Common myeloid progenitor, CD34-positive (primary cell): ENCODE measurements at places on chromosomes 11 and 22.

GRCh38 chr11:134661660-134662059 lies 249.6 kb upstream of the B3GAT1 start:
- no peak for DNase-seq

DNA sequence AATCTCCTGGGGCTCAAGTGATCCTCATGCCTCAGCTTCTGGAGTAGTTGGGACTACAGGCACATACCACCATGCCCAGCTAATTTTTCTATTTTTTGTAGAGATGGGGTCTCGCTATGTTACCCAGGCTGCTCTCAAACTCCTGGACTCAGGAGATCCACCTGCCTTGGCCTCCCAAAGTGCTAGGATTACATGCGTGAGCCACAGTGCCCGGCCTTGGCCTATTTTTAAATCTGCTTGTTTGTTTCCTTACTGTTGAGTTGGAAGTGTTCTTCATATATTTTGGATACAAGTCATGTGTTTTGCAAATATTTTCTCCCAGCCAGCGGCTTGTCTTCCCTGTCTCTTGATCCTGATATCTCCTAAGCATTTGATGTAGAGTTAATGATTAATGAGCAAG lies 5.0 kb downstream of the PARVB start:
- no peak for DNase-seq

DNA sequence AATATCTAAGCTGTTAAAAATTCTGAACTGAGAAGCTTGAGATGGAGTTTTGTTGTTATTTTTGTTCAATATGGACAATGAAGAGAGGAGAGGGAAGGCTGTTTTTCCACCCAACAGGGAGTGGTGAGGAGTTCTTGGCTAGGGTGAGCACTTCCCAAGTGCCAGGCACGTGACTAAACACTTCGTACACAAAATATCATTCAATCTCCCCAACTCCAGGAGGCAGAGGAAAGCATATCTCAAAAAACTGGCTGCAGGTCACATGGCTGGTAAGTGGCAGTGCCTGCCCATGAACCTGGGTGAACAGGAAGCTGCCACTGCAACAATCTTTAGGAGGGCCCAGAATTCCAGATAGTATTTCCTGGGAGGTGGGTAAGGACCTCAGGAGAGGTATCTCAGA lies 11.6 kb downstream of the ELF5 start:
- DNase-seq, result no peak

DNA sequence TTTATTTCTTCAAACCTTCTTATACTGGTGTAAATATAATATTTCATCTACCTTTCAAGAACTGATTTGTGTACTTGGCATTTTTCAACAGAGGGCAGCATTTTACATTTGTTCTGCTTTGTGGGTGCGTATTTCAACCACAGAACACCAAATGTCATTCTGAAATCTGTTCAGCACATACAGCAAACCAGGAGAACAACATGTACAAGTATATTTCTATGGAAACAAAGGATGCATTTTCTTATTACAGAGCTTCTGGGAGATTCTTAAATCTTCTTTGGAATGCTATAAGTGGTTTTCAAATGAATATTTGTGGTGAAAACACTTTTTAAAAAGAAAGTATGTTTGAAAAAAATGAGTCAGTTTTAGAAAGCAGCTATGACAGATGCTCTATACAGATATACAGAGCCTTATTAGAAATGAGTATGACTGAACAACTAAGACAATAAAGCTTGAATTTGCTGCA lies 946.0 kb downstream of the FAM181B start:
- peak; percentile 47 for DNase-seq

- no peak for DNase-seq
Observed at GRCh38 chr11:75591966-75592365, 29.9 kb downstream of the SERPINH1 start.

DNA sequence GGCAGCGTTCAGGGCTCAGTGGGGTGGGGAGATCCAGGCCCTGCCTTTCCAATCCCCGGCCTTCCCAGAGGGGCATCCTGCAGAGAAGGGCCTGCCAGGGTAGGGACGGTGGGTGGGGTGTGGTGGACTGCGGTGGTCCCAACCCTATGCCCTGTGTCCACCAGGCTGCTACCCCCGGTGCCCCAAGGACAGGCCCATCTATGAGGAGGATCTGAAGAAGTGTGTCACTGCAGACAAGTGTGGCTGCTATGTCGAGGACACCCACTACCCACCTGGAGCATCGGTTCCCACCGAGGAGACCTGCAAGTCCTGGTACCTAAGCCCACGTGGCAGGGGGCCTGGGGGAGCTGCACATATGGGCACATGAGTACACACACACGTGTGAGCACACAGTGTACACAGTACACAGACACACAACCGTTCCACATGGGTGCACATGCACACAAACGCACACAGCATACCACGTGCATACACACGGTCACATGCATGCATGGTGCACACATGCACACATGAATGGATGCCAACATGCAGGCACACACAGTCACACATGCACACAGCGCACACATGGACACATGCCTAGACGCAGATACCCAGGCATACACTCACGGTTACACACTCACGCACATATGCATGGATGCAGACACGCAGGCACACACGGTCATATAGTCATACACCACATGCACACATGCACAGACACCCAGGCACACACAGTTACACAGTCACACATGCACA lies 16.1 kb downstream of the MUC2 start:
- DNase-seq, result no peak

GRCh38 chr11:62588966-62589637 lies 2.2 kb downstream of the TUT1 start:
- peak; percentile 68 for DNase-seq

DNA sequence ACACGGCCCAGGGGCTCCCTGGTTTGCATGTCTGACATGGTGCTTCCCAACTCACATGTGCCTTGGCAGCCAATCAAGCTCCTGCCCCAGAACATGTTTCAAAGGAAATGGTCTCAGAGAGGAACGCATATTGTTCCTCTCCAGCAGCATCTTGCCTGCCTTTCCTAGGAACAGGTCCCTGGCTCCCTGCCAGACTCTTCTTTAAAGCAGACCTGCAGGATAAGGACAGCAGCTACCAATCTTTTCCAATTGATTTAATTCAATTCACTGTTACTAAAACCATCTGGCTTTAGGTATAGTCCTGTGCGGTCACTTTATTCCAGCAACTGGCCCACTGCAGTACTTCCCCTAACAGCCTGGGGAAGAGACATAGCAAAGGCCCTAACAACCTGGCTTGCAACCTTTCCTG lies 79.9 kb downstream of the AMBRA1 start:
- no peak for DNase-seq

DNA sequence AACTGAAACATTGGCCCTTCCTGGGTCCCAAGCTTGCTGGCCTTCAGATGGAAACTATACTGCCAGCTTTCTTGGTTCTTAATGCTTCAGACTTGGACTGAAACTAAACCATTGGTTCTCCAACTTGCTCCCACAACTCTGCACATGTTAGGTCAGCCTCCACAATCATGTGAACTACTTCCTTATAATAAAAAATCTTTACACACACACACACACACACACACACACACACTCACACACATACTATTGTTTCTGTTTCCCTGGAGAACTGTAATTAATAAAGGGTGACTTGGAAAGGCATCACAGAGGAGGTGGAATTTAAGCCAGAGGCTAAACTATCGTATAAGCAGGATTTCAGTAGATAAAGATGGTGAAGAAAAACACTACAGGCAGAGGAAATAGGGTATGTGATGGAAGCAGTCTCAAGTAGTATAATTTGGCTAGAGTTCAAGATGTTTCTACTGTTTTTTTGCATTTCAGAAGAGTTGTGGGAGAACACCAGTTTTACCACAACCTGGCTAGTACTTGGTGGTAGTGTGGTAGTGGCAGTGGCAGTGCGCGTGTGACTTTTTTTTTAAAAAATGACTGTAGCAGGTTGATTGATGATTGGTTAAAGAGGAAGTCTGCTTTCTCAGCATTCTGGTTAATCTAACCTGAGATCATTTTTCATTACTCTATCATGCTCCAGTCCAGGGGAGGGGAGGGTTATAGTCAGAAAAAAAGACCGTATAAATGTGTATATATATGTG lies 70.1 kb downstream of the PDE3B start:
- peak; percentile 59 for DNase-seq

DNA sequence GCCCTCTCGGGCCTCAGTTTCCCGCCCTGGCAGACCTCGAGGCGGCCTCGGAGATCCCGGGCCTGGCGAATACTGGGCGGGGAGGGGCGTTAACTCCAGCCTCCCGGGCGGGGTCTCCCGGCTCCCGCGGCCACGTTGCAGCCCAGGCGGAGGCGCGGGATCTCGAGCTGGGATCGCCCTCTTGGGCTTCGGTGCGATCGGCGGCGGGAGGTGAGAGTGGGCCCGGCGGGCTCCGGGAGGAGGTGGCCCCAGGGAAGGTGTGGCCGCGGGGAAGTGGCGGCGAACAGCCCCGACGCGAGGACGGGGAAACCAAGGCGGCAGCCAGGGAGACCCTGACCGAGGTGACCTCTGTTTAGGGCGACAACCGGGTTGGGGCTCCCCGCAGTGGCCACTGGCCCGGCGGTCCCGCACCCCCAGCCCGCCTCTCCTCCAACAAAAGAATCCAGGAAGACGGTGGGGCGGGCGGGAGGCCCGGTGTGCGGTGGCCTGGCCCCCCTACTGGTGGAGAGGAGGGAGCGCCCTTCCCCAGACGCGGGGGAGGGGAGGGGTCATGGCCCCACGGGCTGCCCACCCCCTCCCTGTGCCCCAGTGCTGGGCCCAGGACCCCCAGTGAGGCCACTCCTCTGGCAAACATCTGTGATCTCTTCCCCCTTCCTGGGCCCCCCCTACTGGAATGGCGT lies at the start of gene PHETA2:
TSS of gene PHETA2 (plus strand) at position 117 of the 680 bp plus-strand sequence. CDS start 3,046 bp downstream, outside the sequence.
- DNase-seq, result peak; percentile 67

GRCh38 chr11:65500387-65501185 lies 1.7 kb downstream of the MALAT1 start:
- DNase-seq, result peak; percentile 58

DNA sequence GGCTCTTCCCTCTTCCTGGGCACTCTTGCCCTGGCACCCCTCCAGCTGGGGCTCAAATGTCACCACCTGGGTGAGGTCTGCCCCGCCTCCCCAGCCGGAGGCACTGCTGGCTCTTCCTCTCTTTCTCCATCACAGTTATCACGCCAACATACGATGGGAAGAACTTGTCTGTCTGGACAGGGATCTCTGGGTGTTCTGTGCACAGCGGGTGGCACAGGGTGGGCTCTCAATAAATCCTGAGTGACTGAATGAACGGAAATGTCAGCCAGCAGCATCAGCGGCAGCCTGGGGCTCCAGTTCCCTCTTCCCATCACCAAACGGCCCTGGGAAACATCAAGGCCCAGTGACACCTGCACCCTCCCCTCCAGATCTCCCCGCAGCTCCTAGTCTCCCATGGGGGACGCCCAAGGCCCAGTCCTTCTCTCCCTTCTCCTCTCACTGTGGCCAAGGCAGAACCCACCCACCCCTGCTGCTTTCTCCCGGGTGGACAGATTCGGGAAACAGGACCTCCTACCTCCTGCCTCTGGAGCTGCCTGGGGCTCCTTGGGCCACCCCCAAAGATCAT lies 440 bp upstream of the SLC25A45 start:
- no peak for DNase-seq

DNA sequence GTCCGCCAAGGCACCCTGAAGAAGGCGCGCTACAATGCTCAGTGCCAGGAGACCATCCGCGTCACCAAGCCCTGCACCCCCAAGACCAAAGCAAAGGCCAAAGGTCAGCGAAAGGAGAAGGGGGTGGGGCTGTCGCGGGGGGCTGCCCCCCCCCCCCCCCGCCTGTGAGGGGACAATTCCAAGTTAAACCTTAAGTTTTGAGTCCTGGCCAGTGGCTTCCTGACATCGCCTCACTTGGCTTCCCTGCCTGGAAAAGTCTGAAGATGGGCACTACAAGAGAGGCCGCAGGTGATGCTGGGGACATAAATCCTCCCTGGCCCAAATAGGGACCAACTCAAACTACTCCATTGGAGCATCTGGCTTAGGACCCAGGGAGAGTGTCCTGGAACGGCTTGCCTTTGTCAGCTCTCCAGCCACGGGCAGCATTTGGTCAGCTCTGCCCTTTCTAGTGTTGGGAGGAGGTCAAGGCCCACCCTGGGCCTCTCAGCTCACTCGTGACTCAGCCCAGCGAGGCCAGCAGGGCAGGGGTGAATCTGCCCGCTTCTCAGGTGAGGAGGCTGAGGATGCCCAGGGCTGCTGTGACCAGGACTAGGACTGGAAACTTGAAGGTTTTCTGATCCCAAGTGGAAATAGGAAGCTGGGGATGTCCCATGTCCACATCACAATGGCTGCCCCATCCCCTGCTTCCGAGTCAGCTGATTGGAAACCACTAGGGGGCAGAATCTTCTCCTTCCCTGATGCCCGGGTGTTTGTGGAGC lies 1.4 kb downstream of the MDK start:
- no peak for DNase-seq

DNA sequence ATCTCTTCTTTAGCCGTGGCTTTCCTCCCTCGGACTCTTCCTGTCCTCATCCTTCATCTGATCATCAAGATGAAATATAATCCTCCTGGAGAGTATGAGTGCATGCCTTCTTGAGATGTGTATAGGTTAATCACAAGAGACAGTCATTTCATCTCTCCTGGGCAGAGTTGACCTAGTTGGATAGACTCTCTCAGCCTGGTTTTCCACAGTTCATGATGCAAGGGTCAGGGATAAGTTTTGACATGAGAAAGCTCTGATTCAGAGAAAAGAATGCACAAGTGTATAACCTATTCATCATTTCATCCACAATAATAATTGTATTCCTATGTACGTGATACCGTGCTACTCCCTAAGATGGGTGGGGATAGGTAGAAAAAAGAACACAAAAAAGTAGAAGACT lies 33.2 kb upstream of the CCDC90B start:
- no peak for DNase-seq

- DNase-seq, result peak; percentile 85
Observed at GRCh38 chr22:40525250-40525884, 111.2 kb downstream of the MRTFA start.

DNA sequence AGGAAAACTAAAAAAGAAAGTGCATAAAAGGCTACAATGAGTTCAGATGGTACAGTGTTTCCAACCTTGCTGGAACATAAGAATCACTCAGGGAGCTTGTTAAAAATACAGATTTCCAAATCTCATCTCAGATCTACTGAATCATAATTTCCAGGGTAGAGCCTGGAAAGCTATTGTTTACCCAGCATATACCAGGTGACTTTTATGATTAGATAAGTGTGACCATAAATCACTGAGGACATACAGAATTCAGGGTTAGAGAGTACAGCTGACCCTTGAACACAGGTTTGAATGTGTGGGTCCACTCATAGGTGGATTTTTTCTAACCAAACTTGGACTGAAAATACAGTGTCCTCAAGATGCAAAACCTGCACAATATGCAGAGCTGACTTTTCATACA lies 11.9 kb downstream of the SAAL1 start:
- no peak for DNase-seq

DNA sequence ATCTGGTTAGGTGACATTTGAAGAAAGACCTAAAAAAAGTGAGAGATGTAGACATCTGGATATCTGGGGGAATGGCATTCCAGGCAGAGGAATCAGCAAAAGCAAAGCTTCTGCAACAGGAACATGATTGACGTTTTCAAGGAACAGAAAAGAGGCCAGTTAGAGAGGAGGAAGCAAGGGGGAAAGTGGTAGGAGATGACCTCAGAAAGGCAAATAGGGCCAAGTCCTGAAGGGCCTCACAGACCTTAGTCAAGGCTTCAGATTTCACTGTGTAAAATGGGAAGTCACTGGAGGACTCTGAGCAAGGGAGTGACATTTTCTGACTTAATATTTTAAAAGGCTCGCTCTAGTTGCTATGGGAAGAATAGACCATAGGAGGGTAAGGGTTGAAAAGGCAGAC lies 9.7 kb downstream of the DEUP1 start:
- no peak for DNase-seq
